ENCODE measurements at places on chromosomes 7 and 10. TPM values are rescaled to one million over a fixed set of nuclear protein-coding genes. Genes with fewer than 3 reads are reported as not detected.

- no peak for DNase-seq
Measured at GRCh38 chr7:135077642-135078041, 70.2 kb upstream of the TMEM140 start.

DNA sequence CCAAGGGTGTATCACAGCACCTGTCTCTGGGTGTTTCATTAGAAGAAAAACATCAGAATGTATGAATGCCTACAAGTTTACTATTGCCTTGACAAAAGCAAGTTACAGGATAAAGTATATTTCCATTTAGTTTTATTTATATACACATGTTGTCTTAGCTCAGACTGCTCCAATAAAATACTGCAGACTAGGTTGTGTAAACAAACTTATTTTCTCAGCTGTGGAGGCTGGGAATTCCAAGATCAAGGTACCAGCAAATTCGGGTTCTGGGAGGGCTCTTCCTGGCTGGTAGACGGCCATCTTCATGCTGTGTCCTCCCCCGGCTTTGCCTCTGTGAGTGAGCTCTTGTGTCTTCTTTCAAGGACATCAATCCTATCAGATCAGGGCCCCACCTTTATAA is 77.1 kb upstream of the UNC5B start:
- no peak for DNase-seq

GRCh38 chr7:111045449-111045848 is 45.5 kb upstream of the LRRN3 start:
- DNase-seq, result peak; percentile 30

DNA sequence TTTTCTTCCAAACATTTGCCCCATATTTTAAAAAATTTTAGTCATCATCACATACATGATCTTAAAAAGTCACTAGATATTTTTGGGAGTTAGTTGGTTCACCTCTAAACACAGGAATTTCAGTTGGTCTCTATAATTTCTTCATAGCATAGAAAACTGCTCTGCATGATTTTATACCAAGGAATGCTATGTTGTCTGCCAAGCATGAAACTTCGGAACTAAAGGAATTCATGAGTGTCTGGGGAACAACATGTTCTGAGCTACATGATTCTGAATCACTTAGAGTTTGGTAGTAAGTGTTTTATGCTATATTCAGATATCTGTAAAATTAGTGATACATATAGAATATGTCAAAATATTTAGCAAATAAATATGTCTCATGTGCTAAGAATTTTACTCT is 957.8 kb downstream of the GATA3 start:
- DNase-seq, result no peak

DNA sequence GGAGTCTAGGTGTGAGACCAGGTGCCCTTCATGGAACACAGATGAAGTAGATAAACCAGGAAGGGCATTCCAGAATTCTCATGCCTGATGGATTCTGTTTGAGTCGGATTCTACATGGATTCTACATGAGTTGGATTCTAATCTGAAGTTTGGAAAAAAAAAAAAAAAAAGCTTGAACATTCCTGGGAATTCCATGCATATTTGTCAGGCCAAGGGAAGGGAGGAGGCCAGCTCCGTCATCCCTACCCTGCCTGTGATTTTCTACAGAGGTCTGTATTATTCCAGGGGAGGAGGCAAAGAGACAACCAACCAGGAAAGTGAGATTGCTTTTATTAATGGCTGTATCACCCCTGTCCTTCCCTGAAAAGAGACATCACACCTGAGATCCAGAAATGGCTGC is 27.8 kb upstream of the EBLN1 start:
- DNase-seq, result no peak

DNA sequence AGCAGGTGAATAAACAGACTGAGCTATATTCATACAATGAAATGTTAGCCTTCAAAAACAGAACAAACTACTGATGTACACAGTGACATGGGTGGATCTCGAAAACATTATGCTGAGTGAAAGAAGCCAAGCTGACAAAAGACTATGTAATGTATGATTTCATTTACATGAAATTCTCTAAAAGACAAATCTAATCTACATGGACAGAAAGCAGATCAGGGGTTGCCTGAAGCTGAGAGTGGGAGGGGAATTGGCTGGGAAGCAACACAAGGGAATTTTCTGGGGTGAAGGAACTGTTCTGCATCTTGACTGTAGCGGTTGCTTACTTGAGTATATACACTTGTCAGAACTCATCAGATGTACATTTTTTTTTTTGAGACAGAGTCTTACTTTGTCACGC is 121.7 kb upstream of the SVIL start:
- no peak for DNase-seq

DNA sequence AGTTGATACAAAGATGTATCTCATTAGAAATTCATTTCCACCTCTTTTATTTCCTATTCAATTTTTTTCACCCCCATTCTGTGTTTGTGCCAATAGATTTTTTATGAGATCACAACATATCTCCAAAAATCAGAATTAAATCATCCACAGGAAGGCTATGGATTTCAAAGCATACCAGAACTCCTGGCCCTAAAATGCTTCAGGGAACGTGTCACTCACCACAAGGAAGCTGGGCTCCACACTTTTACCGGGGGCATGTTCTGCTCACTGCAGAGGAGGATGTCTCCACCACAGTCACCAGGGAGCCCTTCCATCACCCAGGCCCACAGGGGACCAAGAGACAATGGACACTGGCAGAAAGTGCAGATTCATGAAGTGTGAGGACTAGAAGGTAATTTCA is 456.8 kb downstream of the KCNMA1 start:
- no peak for DNase-seq

- DNase-seq, result no peak
Measured at GRCh38 chr7:30436518-30436917, 42.1 kb downstream of the NOD1 start.

DNA sequence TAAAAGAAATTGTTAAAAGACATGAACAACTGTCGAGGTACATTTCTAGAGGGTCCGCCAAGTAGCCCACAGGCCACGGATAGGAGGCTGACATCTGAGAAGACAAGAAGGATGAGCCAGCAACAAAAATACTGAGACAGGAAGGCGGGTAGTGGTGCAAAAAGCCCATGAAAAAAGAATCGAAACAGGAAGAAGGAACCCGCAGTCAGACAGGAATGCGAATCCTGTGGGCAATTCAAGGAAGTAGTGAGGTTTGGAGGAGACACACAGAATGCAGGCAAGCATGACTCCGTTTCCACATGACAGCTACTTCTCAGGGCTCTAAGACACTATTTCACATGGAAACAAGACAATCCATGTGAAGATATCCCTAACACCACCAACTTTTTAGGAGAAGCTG is 125.2 kb downstream of the DOCK4 start:
- no peak for DNase-seq

- no peak for DNase-seq
Measured at GRCh38 chr7:77197141-77197540, 2.5 kb downstream of the FGL2 start.

Gene IL15RA
- total RNA-seq, result 6.9 TPM

Data from ovary (tissue), 10 donors.